ENCODE measurements at places on chromosomes 3 and 15. TPM values are rescaled to one million over a fixed set of nuclear protein-coding genes. Genes with fewer than 3 reads are reported as not detected.

ARPP21 gene
- total RNA-seq = 6.5 TPM

SLC41A3 gene
- 76.7 TPM for total RNA-seq

P2RY12 gene
- not detected for total RNA-seq

ROBO1 gene
- 57.3 TPM for total RNA-seq

TBL1XR1 gene
- total RNA-seq = 172 TPM

ZBBX gene
- total RNA-seq = not detected

LYZL4 gene
- 0.19 TPM for total RNA-seq

CACNA2D3 gene
- 0.85 TPM for total RNA-seq

SPESP1 gene
- 4.2 TPM for total RNA-seq

RETNLB gene
- total RNA-seq = not detected

GOLGA6A gene
- under 0.01 TPM for total RNA-seq

IGSF10 gene
- under 0.01 TPM for total RNA-seq

ATP13A5 gene
- total RNA-seq = not detected
